D341Med (cell line): ENCODE measurements at places on chromosomes 4 and X.

DNA sequence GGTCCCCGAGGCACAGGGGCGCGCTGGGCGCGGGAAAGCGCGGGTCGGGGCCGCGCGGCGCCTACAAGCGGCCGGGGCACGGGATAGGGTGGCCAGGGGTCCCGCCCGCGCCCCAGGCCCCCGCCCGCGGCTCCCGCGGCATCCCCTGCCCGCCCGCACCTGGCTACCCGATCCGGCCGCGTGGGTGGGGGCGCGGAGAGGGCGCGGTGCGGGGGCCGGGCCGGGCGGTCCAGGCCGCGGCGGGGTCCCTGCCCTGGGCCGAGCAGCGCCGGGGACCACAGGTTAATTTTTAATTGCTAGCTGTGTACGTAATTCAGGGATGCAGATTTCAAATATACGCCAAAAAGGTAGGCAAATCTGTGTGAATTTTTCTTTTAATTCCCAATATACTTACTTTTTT is 44.3 kb upstream of the FAM47C start:
- no peak for DNase-seq

- no peak for DNase-seq
Observed at GRCh38 chr4:88697588-88698329, at the start of gene NAP1L5. NAP1L5 (minus strand) TSS chr4:88697829; CDS start chr4:88697754, 75 bp downstream.

GRCh38 chr4:8523766-8524165 is 56.4 kb upstream of the GPR78 start:
- no peak for DNase-seq

- no peak for DNase-seq
Observed at GRCh38 chr4:41976775-41977516, 4.6 kb upstream of the DCAF4L1 start.

DNA sequence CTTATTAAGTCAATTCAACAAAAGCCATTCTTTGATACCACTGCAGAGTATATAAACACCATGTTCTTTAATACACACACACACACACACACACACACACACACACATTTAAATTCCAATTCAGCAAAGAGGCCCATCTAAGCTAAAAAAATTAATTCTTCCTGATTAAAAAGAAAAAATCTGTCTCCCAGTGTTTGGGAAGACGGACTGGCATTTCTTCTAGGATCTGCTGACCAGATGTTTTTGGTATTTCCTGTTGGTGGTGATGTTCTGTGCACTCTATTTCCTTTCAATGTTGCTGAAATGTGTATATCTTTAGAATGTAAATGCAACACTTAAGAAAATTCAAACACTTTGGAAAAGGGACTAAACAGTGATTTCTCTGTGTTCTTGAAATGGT is 243.8 kb downstream of the THOC2 start:
- no peak for DNase-seq

DNA sequence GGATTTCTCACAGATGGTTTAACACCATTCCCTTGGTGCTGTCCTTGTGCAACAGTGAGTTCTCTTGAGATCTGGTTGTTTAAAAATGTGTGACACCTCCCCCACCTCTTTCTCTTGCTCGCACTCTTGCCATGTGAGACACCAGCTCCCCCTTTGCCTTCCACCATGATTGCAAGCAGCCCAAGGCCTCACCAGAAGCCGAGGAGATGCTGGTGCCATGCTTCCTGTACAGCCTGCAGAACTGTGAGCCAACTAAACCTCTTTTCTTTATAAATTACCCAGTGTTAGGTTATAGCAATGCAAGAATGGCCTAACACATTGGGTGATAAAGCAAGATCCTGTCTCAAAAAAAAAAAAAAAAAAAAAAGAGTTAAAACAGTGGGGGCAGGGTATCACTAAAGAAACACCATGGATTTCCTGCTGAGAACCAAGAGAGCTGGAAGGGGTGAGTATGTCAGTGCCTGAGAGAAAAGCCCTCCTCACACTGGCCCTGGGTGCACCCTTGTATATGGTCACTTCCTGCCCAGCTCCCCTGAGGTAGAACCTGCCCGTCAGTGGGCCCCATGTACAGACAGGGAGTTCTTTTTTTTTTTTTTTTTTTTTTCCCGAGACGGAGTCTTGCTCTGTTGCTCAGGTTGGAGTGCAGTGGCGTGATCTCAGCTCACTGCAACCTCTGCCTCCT is 46.4 kb downstream of the APOO start:
- DNase-seq, result no peak
